Fibroblast of lung (primary cell): ENCODE measurements at places on chromosomes 16 and 17. TPM values are rescaled to one million over a fixed set of nuclear protein-coding genes. Genes with fewer than 3 reads are reported as not detected.

Gene MVD
- 35.9 and 43.4 TPM in 2 replicates for polyA plus RNA-seq

Gene CNGB1
- polyA plus RNA-seq = not detected in 2 replicates

Gene HASPIN
- polyA plus RNA-seq = 1.5 and 4.9 TPM in 2 replicates

Gene TM4SF5
- not detected in 2 replicates for polyA plus RNA-seq

Gene CD68
- 90.4 and 250 TPM in 2 replicates for polyA plus RNA-seq

Gene TP53TG3B
- not detected in 2 replicates for polyA plus RNA-seq

Gene RAB34
- polyA plus RNA-seq = 287 and 338 TPM in 2 replicates

Gene TPSD1
- not detected in 2 replicates for polyA plus RNA-seq

Gene THAP11
- 15.8 and 16.0 TPM in 2 replicates for polyA plus RNA-seq

DNA sequence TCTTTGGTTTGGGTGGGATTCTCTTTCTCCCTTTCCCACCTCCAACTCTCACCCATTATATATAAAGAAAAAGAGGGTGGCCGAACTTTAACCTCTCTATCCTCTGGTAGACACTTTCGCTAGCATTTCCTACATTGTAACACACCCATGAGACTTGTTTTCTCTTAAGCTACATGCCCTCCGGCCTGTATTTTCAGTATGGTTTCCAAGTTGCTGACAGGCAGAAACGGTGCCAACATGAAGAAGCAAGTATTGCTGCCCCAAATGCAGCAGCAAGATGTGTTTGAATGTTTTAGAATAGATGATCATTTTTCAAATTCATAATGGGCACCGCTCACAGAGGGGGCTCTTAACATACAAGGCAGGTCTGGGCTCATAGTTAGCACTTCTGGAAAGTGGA lies 18.7 kb upstream of the CYB5B start:
- DNase-seq = no peak

DNA sequence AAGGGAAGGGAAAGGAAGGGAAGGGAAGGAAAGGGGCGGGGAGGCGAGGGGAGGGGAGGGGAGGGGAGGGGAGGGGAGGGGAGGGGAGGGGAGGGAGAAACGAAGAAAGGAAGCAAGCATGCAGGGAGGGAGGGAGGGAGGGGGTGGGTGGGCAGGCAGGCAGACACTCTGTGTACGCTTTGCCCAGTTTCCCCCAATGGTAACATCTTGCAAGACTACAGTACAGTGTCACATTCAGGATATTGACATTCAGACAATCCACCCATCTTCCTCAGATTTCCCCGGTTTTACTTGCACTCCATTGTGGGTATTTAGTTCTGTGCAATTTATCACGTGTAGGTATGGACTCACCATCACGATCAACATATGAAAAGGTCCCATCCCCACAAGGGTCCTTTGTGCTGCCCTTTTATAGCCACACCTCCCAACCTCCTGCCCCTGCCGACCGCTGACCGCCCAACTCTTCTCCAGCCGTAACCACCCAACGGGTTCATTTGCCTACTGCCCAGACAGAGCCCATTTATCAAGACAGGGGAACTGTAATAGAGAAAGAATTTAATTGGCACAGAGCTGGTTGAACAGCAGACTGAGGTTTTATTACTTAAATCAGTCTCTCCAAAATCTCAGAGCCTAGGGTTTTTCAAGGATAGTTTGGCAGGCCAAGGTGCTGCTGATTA lies 91.4 kb upstream of the FA2H start:
- peak; percentile 28 for DNase-seq

DNA sequence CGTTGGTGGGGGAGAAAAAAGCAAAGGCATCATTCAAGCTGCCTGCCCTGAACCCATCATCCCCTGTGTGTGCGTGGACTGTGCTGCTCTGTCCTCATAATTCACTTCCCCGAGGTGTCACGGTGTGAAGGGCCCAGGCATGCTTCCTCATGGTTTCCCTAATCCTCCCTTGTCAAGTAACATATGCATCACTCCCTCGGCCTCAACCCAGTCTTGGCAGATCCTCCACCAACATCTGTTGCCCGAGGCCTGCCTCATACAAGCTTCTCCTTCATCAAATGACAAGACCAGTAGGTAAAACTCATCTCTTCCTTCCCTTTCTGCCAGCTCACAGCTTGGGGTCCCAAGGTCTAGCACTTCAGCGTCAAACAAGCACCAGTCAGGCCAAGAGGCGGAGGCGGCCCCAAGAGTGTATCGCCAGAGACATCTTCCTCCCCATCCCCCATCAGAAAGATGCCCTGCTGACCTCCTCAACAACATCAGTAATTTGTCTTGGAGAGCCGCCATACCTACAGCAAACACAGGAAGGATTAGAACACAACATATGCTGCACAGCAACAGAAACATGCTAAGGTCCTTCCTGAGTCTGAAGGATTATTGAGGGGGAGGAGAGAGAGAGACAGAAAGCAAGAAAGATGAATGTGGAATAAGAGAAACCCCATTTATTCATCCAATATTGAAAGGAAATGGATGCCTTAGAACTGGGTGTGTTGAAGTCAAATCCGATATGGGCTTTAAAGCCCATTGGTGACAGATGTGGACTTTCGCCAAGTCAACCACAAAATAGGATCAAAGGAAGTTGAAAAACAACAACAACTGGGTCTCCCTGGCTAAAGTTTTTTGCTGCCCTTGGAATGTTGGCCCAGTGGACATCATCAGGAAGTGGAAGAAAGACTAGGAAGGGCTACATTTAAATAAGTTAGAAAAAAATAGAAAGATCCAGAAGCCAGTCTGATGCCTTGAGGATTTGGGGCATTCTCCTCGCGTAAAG lies 38.4 kb downstream of the SOX9 start:
- peak; percentile 48 for DNase-seq

GRCh38 chr16:77043076-77043475 lies 147.9 kb upstream of the MON1B start:
- DNase-seq = peak; percentile 46

- no peak for DNase-seq
Measured at GRCh38 chr17:50710025-50710424, 2.3 kb upstream of the ANKRD40 start.

- no peak for DNase-seq
Measured at GRCh38 chr17:47318197-47318918, 5.4 kb upstream of the EFCAB13 start.

GRCh38 chr17:18361837-18362697 lies 1.3 kb downstream of the SHMT1 start:
- no peak for DNase-seq

GRCh38 chr17:82668631-82669099 lies 20.4 kb upstream of the WDR45B start:
- DNase-seq = peak; percentile 38

GRCh38 chr16:77677129-77677528 lies 45.2 kb upstream of the NUDT7 start:
- DNase-seq = no peak

DNA sequence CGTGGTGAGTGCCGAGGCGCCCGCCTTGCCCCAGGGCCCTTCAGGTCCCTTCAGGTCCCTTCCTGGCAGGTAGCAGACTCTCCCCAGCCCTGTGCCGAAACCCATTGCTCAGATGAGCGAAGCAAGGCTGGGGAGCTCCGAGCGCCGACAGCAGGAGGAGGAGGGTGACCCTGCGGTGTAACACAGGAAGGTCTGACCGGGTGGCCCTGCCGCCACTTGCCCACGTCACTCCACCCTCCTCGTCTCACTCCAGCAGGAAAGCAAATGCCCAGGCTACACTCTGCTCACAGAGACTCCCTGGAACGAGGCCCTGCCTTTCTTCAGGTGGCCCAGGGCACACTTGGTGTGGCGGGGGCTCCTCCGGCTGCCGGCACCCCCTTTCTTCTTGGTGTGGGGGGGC lies 57.2 kb downstream of the ACTG1 start:
- no peak for DNase-seq

DNA sequence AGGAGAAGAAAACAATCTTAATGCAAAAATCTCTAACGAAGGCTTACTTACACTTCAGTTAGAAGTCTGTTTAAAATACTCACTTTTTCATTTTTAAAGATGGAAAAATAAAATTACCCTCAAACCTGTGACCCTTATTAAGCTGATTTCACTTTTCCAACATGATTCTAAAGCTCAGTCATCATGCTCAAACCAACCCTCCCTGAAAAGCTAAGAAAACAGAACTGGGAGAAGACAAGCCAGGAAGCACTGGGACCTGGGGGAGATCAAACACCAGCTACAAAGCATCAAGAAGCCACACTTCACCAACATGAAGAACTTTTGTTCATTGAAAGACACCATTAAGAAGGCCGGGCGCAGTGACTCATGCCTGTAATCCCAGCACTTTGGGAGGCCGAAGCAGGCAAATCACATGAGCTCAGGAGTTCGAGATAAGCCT lies 88.8 kb downstream of the LITAF start:
- DNase-seq = peak; percentile 39

GRCh38 chr16:46947900-46948547 lies 25.4 kb downstream of the DNAJA2 start:
- DNase-seq = peak; percentile 59

DNA sequence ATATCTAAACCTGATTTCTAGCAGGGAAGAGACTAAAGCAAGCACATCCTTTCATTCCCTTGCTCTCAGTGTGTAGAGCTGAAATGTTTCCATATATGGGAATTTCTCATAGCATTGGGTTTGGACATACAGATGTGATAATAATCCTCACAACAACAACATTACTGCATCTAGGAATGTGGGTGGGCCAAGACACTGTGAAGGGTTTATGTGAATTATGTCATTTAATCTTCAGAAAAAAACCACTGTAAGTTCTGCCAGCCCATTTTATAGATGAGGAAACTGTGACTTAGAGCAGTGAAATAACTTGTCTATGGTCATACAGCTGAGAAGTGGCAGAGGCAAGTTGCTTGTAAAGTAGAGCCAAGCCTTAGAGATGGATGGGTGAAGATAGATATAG lies 5.2 kb downstream of the OMG start:
- no peak for DNase-seq

DNA sequence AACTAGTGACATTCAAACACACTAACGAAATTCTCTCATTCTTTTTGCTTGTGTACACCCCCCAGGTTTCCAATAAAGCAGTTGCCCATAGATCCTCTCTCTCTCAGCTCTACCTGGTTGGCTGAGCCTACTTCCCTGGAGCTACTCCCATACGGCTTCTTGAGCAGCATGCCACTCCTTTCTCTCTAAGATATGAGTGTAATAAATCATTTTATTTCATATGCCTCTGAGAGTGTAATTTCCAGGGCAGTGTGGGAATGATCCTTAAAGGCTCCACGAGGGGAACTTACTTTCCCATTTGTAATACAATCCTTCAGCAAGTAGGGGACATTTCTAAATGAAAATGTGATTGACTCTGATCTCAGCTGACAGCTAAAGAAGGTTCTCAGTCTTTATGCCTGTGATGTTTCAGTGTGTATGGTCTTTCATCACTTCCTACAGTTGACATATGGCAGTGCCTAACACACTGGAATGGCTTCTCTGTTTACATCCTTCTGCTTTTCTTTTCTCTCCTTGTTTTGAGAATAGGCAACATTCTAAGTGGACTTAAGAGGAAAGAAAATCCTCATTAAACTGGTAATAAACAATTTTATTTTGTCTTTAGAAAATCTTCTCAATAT lies 1194.3 kb upstream of the CDH8 start:
- no peak for DNase-seq

- DNase-seq = no peak
Measured at GRCh38 chr17:77033892-77034404, 106.8 kb upstream of the SEC14L1 start.

DNA sequence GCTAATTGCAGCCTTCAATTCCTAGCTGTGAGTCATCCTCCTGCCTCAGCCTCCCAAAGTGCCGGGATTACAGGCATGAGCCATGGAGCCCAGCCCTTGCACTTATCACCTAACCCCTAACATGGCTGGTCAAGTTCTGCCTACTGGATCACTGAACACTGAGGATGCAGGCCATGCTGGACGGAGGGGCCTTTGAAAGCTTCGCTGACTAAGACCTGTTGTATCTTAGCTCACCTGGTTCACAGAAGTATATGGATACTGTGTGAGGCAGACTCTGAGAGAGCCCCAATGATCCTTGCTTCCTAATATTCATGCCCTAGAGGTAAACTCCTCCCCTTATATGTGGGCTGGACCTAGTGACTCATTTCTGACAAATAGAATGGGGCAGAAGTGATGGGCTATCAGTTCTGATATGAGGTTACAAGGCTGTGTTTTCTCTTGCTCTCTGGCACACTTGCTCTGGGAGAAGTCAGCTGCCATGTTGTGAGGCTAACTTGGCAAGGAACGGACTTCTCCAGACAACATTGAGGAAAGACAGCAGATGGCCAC lies 11.7 kb upstream of the TMIGD1 start:
- no peak for DNase-seq

DNA sequence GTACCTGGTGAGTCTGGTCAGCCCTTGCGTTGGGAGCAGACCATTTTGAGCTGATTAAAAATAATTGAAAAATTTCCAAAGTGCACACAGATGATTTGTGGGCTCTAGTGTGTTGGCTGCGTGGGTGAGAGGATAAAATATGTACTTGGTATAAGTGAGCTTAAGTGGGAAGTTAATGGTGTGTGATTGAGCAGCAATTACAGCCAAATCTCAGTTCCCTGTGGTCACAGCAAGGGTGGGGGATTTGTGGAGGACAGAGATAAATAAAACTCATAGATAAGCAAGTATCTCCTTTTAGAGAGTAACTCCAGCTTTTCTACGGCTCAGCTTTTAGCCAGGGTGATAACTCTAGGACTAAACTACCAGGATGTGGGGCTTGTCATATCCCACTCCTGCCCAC lies 390.4 kb downstream of the UTP18 start:
- no peak for DNase-seq
